HS-5 (cell line): ENCODE measurements at places on chromosomes 11 and 22.

DNA sequence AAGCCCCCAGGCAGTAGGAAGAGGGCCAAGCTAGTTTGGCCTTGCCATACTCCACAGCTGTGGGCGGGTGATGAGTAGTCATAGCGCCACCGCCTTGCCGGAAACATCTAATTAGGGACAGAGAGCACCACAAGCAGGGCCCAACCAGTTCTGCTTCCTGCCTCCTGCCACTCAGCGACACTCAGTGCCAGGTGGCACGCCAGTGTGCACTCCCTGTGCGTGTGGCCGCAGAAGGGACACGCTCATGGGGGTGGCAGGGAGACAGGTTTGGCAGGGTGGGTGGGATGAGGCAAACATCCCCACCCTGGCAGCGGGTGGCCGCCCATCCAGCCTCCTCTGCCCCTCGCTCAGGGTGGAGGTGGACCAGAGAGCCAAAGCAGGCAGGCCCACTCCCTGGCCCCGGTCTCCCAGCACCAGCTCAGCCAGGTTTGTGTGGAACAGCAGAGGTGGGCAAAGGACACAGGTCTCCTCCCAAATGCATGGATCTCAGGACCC is 4.9 kb downstream of the OVOL1 start:
- no peak for DNase-seq

GRCh38 chr11:64011371-64011770 is 24.4 kb upstream of the FLRT1 start:
- DNase-seq, result no peak

DNA sequence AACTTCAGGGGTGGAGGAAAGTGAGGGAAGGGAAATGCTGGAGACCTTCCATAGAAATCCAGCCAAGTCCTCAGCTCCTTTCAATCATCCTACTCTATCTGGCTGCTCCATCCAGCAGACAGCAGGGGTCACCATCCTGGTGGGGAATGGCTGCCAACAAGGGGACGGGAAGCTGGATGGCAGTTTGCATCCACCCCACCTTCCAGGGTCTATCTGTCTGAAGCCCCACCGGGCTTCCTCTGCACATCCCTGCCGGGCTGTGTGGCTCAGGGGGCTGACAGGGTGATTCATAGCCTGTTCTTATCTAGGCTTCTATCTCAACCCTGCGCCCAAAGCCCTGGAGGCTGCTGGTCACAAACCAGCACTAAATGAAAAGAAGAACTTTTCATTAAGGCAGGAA is 1.1 kb downstream of the SYTL2 start:
- no peak for DNase-seq

DNA sequence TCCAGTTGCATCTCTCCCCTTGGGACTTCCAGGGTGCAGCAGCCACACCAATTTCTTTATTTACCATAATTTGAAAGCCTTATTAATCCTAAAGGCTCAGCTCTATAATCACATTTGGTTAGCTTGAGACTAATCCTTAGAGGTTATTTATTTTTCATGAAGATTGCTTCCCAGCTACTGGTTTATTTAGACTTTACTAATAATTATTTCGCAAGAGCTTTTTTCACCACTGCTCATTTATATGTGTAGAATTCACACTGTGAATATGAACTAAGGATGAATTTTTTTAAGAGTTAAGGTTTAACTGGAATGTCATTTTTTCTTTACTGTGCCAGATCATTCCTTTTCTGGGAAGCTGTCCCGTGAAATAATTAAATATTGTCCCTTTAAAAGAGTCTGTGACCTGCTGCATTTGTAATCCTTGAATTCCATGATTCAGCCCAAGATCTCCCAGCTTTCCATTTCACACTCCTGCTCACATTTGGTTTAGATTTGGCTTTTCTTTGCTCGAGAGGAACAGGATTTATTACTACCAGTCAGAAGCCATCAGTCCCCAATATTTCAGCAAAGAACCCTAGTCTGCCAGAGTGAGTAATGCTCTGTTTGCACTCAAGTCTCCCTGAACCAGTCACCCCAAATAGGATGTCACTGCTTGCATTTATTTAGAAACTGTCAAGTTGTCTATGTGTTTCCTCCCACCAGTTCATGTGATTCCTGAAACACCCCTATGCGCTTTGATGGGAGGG is 4.4 kb upstream of the CD44 start:
- DNase-seq, result no peak

DNA sequence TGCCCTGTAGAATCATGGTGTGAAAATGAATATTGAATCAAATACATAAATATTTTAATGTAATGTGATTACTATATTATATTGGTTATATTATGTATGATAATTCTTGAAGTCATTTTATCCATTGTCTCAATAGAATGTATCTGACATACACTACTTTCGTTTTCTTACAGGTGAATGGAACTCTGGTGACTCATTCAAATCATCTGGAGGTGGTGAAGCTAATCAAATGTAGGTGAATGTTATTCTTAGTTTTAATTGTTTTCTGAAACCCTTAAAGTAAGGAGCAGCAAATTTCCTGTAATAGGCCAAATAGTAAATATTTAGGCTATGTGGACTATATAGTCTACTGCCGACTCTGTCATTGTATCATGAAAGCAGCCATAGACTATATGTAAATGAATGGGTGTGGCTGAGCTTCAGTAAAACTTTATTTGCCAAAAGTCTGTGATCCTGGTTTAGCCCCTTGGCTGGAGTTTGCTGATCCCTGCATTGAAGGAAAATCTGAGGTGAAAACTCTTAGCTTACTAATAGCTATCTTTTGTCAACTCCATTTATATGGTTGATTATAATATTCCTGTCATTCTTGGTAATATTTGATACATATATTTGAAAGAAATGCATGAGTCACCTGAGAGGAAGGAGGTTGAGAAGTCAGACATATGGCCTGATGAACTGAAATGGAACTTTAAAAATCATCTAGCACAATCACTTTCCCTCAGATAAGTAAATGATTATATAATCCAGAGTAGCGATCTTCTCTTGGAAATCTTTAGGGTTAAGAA is 87.2 kb upstream of the GRIK4 start:
- no peak for DNase-seq

GRCh38 chr11:93279851-93280347 is 50.6 kb upstream of the DEUP1 start:
- DNase-seq, result no peak

DNA sequence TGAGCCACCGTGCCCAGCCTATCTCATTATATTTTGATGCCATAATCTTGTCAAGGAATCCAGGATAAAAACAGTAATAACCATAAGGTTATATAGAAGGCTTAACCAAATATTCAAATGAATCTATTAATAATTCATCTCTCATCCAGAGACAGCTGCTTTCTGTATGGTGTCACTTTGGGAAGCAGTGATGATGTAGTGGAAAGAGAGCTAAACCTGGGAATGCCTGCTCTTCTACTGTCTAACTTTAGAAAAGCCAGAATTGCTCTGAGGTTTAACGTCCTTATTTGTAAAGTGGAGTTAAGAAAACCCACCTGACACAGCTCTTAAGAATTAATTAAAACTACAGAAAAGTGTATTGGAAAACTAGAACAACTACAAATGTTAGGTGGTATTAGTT is 29.3 kb upstream of the OR10D3 start:
- DNase-seq, result no peak

DNA sequence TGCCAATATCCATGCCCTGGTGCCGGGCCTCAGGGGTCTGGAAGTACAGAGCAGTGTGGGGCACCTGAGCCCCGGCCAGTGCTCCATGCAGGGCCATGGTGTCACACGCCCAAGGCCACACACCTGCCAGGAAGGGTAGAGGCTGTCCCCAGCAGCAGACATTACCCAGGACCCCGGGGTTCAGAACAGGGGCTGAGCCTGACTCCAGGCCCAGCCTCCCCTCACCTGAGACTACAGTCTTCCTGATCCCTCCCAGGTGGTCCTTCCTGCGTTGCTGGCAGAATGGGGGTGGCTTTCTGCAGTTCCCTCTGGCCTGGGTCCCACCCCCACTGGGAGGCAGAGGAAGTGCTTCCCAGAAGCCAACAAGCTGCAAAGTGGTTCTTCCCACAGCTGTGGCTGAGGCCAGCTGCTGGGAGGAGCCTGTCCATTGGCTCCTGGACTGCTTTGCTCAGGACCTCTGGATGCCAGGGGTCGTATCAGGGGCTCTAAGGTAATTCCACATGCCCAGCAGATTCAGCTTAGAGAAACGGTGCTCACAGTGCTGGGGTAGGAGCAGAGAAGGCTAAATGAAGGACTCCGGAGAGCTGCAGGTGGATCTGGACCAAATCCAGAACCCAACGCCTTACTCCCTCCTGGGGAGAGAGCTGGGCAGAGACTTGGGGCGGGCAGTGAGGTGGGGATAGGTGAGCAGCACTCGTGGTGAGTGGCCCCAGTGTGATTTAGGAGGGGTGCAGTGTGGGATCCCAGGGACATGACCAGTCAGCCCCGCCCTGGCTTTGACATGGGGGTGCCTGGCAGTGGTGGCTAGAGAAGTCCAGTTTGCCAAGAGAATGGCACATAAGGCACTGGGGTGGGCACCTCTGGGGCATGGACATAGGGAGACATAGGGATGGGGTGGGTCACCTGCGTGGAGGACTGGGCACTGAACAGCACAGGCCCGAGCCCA is 12.6 kb downstream of the TCIRG1 start:
- DNase-seq, result no peak

DNA sequence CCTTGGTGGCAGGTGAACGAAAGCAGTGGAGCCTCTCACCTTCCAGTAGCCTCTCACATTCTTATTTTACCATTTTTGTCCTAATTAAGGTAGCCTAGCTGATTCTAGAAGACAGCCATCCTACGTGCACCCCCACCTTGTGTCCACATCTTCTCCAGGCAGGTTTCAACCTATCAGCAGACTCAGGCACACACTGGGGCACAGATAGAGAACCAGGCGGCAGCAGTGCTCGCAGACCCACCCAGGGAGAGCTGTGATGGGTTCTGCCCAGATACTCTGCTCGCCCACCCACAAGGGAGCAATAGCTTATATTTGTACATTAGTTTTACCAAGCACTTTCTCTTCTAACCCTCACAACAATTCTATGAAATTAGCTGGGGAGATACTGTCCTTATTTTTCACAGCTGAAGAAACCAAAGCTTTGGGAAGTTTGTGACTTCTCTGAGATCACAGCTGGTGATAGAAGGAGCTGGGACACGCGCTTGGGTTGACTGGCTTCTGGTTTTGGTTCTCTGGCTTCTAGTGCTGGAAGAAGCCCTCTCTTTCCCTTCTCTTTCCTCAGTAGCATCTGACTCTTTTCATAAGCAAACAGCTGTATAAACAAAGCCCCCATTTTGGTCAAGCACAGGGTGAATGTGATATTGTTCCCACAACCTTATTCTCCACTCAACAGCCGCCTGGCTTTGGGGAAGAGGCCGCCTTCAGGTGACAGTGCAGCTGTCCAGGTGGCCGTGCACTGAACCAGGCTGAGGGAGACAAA is 36.9 kb downstream of the PPP2R1B start:
- no peak for DNase-seq

- DNase-seq, result peak; percentile 8
These were observed 47.2 kb downstream of the BUD13 start for GRCh38 chr11:116725434-116726221.

- DNase-seq, result no peak
These were observed 1.3 kb upstream of the C1QTNF5 start for GRCh38 chr11:119342023-119342300.

DNA sequence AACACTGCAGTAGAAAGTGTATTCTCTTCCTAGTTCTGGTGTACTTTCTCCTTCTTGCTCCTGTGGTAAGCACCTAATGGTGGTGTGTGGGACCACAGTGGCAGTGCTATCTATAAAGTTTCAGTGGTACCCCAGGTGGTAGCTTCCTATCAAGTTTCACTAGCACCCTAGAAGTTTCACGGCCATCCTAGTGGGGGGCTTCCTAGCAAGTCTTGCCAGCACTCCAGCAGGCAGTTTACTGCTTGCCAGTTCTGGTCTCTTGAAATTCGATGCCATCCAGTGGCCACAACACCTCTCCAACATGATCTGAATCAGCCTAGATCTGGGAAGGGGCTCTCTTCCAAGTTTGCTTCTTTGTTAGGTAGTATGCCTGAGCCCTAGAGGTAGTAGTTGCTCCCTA is 229.6 kb downstream of the SWAP70 start:
- no peak for DNase-seq

- DNase-seq, result no peak
These were observed 556.6 kb downstream of the MIAT start for GRCh38 chr22:27213766-27214581.

GRCh38 chr11:28628412-28628811 is 520.2 kb downstream of the METTL15 start:
- DNase-seq, result no peak

GRCh38 chr22:36940676-36941075 is 27.2 kb downstream of the CSF2RB start:
- no peak for DNase-seq

- DNase-seq, result no peak
These were observed 473.7 kb downstream of the JRKL start for GRCh38 chr11:96863520-96863919.

- DNase-seq, result no peak
These were observed 75.7 kb downstream of the CYB5R2 start for GRCh38 chr11:7597620-7598019.

DNA sequence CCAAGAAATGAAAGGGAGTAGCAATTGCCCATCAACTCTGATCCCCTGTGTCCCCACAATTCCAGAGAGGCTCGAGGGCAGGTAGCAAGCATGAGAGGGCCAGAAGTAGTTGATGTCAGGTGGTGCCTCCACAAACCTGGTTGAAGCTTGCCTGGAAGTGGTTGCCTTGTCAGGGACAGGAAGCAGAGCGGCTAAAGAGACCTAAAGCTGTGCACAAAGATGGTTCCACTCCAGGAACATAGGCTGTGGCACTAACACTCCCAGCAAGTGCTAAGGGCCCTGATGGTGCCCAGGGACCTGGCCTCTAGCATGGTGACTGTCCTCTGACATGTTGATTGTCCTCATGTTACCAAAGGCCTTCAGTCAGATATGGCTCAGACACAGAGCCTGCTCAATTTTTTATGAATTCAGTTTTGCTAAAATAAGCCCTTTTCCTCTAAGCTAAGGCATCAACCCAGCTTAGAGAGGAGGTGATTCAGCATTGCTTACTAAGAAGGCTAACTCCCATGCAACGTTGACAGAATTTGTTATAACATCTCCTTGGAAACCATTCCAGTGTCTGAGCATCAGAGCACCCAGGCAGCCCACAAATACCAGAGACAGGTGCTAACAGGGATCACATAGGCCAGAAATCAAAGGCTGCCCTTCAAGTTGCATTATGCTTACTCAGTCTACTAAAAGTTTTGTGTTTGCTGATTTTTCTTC is 196.3 kb upstream of the ARHGAP20 start:
- peak; percentile 49 for DNase-seq

DNA sequence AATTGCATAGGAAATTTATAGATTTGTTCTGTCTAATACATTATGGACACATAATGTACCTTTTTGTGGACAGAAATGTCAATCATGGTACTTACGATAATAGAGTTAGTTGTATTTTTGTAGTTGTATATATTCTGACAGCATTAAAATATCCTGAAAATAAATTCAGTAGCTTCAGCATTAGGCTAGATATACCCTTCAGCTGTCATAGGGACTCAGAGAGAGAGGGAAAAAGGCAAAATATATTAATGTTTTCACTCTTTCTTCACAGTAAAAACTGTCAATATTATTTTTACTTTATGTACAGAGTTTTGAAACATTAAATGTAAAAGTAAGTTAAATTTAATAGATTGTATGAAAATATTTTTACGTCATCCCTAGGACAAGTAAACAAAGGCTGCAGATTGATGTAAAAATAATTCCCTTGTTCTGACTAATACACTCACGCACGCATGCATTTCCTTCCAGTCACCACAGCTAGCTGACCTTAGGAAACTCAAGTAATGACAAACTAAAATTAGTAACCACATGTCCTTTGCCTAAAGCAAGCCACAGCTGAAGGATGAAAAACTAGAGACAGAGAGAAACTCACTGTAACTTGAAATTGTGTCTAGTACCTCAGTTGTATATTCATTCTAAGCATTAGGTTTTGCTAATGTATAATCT is 104.7 kb upstream of the CARD18 start:
- DNase-seq, result peak; percentile 74
